Memory B cell (primary cell): ENCODE measurements at places on chromosomes 2 and 18.

- H3K4me1 ChIP-seq, result no peaks in the 10 kb centered on the region
- H3K27me3 ChIP-seq, result peaks cover 2% of the 10 kb centered on the region
- no peak for DNase-seq
- no peak overlapping the region for H3K27ac ChIP-seq
Observed at GRCh38 chr2:149470046-149470445, 117.5 kb downstream of the MMADHC start.

DNA sequence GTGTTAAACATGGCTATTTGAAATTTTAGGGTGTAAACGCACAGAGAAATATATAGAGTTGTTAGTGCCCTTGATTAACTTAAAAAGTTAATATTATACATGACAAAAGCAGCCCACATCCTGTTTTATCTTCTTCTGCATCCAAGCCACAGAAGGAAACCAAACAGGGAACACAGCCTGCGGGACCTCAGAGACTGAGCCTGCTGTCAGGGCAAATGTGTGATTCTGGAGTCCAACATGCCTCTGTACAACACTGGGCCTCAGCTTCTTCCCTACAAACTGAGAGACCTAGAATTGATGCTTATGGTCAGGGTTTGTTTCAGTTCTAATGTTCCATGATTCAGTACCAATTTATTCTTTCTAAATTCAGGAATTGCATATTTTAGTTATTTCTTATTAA, 404.7 kb downstream of the FBXO15 start:
- H3K4me3 ChIP-seq, result no peak overlapping the region
- no peak for DNase-seq
- H3K36me3 ChIP-seq, result no peaks in the 10 kb centered on the region
- H3K27ac ChIP-seq, result no peak overlapping the region
- no peaks in the 10 kb centered on the region for H3K4me1 ChIP-seq

DNA sequence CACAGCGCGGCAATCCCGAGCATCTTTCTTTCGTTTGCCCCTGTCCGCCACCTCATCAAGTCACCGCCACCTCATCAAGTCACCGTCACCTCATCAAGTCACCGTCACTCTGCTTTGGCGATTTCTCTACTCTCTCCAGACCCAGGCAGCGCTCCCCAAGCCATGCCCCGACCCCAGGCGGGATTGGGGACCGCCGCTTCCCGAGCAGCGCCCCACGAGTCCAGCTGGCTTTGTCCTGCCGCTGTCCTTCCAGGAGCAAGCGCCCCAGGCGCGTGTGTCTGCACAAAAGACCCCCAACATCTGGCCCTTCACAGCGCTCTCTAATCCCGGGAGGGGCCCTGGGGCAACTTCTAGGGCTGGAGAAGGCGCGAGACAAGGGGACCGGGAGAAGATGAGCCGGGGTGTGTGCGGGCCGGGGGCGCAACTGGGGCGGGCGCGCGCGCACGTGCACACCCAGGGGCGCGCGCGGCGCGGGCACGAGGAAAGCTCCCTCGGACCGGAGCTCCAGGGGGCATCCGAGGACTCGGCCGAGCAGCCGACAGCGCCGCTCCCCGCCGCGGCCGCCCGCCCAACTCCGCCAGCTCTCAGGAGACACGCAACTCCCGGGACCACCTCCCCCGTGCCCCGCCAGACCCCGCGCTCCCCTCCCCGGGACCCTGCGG, 633 bp upstream of the RNF152 start:
- H3K27ac ChIP-seq, result no peak overlapping the region
- H3K4me3 ChIP-seq, result peak overlapping the region; percentile 79
- peak; percentile 18 for DNase-seq
- H3K27me3 ChIP-seq, result peaks cover 23% of the 10 kb centered on the region

GRCh38 chr18:22705328-22705727, 227.8 kb upstream of the RBBP8 start:
- H3K27ac ChIP-seq, result no peak overlapping the region
- H3K4me3 ChIP-seq, result no peak overlapping the region
- H3K27me3 ChIP-seq, result no peaks in the 10 kb centered on the region

- H3K27me3 ChIP-seq, result peaks cover 10% of the 10 kb centered on the region
- DNase-seq, result no peak
- no peak overlapping the region for H3K4me3 ChIP-seq
- H3K27ac ChIP-seq, result no peak overlapping the region
Observed at GRCh38 chr2:105468582-105469042, 69.8 kb upstream of the FHL2 start.

DNA sequence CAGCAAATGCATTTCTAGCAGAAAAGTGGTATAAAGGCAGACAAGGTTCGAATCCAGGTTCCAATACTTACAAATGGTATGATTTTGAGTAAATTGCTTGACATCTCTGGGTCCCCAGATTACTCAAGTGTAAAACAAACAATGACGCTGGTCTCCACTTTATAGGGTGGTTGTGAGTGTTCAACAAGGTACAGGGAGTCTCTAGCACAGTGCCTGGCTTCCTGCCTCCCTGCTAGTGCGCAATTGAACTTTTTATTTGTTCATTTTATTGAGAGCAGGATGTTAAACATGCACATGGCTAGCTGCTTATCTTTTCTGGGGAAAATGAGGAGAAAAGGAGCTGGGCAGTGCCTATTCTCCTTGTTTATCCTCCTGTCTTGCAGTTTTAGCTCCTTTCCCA, 74.9 kb upstream of the MYL1 start:
- H3K27me3 ChIP-seq, result no peaks in the 10 kb centered on the region
- no peak overlapping the region for H3K4me3 ChIP-seq
- no peaks in the 10 kb centered on the region for H3K36me3 ChIP-seq
- H3K27ac ChIP-seq, result no peak overlapping the region
- H3K4me1 ChIP-seq, result no peaks in the 10 kb centered on the region
- DNase-seq, result no peak

GRCh38 chr18:10367836-10368235, 86.6 kb upstream of the APCDD1 start:
- H3K27ac ChIP-seq, result no peak overlapping the region
- H3K4me3 ChIP-seq, result no peak overlapping the region
- H3K4me1 ChIP-seq, result no peaks in the 10 kb centered on the region
- H3K36me3 ChIP-seq, result peaks cover 4% of the 10 kb centered on the region
- no peak for DNase-seq
